ENCODE measurements at places on chromosomes 2 and 18.

- DNase-seq: no peak
These were observed 97.0 kb upstream of the RFX8 start for GRCh38 chr2:101571951-101572350.

- no peak for DNase-seq
These were observed 7.8 kb downstream of the RAB11FIP5 start for GRCh38 chr2:73104933-73105332.

DNA sequence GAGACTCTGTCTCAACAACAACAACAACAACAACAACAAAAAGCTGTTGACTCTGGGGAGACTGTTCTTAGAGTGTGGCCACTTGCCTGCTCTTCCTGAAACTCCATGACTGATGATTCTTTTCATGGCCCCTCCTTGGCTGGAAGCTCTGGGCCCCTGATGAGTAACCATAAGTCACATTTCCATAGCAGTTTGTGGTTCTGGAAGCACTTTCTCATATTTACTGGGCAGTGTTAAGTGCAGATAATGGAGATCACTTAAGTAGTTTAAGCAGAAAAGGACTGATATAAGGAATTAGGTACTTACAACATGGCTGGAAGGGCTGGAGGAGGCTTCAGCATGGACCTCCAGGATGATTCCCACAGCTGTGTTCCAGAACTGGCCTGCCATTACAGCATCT lies 147.3 kb upstream of the DLX2 start:
- no peak for DNase-seq

- DNase-seq: peak; percentile 56
These were observed 882 bp downstream of the ZBTB14 start for GRCh38 chr18:5294457-5295230.

DNA sequence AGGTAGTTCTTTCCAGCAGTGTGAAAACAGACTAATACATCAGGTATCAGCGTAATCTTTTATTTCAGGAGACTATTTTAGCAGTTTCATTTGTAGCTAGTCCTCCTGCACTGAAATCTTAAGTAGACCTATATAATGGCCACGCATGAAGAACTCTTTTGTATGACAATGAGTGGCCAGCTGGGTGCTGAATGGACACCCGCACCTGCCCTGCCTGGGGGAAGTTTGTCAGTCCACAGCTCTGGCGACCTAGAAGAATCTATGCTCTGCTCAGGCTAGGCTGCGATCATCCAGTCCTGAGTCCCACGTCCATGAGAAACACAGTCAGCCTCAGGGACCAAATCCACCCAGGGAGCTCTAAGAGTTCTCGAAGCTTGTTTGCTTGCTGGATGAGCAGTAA lies 709.2 kb upstream of the ID2 start:
- no peak for DNase-seq

GRCh38 chr2:42545023-42545721 lies 23.3 kb upstream of the MTA3 start:
- no peak for DNase-seq

- no peak for DNase-seq
These were observed 3.0 kb downstream of the OSR1 start for GRCh38 chr2:19355416-19355821.

DNA sequence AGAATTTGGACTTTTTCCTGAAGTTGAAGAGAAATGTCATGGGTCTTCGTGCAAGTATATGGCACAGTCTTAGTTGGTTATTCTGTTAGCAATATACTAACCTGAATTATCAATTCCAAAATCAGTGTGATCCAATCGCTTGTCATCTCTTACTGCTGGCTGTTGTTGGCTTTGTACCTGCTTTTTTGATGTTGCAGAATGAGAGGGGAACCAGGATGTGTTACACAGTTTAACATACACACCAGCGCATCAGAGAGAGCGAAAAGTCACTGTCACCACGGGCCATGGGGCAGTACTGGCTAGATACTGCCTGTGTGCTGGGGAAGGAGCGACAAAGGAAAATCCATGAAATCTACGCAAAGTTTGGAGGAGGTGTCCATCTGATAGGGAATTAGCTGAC lies 59.3 kb upstream of the SPP2 start:
- no peak for DNase-seq

GRCh38 chr2:233882353-233882752 lies 14.2 kb upstream of the MSL3B start:
- no peak for DNase-seq

DNA sequence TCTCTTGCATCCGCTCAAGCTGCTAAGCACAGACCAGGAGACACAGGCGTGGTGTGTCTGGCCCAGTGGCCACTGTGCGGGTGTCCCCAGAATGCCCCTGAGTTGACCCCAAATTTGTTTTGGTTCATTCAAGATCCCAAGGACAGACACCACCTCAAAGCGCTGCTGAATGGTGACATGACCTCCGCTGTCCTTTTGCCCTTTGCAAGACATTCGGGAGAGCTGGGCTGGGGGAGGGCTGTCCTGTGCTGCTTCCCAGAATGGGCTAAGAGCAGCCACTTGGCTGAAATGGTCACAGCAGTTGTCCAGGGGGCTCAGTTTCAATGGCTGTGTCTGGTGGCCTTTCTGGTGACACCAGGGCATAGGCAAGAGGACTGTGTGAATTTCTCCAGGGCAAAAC lies 84.1 kb downstream of the SMIM21 start:
- no peak for DNase-seq

DNA sequence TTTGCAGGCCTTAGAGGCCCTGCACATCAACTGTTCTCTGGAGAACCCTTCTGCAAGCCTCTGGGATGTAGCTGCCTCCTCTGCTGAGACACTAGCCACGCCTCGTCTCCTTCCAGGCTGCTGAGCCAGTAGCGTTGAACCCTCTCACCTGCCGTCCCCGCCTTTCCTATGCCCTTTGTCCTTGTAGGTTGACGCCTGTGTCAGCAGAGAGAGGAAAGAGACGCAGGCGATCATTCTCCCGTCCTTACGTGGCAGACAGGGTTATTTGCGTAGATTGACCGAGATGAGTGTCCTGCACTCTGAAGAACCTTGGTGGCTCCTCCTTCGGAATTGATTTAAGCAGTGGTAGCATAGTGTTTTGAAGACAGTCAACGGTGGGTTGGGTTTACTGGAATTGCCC lies 27.8 kb downstream of the ID2 start:
- DNase-seq: no peak

- no peak for DNase-seq
These were observed 62.3 kb upstream of the NCK2 start for GRCh38 chr2:105682401-105682800.

- no peak for DNase-seq
These were observed 37.7 kb downstream of the ZC3H15 start for GRCh38 chr2:186523791-186524190.

GRCh38 chr18:34773378-34773777 lies 63.3 kb downstream of the DTNA start:
- no peak for DNase-seq
